ENCODE measurements at places on chromosomes 16 and 17.

GRCh38 chr16:83953796-83954576, 946 bp downstream of the OSGIN1 start:
- peak; percentile 15 for DNase-seq

GRCh38 chr16:73032541-73033270, 15.2 kb downstream of the ZFHX3 start:
- no peak for DNase-seq

- DNase-seq, result no peak
Observed at GRCh38 chr16:87416826-87417527, 24.8 kb downstream of the MAP1LC3B start.

DNA sequence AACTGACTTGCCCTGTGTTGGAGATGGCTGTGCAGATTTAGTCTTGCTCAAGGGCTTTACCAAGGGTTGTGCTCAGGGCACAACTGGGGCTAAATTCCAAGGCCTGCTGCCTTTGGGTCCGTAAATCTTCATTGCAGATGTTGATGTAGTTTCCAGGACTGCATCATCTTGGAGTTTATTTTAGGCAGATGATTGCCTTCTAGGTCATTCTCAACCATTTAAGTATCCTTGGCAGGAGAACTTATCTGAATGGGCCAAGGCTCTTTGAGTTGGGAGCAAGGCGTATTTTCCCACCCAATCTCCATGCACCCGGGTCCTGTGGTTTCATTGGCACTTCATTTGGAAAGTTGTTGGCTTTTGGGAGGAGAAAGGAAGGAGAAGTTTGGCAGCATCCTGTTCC, 200.3 kb downstream of the MSI2 start:
- no peak for DNase-seq

DNA sequence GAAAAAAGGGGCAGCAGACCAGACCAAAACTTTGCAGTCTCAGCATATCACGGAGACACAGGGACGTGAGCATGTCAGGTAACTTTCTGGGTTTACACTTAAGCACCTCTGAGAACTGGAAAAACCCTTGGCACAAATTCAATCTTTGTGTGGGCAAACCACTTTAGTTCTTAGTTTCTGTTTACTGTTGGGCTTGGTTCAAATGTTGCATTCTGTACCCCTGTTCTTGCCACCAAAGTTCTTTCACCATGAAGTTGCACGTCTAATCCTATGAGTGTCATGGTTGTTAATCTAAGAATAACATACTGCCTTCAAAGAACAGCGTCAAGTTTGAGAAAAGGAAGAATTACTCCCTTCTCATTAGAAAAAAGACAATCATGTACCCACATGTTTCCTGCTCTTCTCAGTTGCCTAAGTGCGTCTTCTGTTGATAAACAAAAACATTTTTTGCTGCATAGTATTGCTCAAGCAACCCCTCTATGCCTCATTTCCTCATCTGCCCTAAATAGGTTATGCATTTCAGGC, 11.6 kb downstream of the KRT33A start:
- no peak for DNase-seq

DNA sequence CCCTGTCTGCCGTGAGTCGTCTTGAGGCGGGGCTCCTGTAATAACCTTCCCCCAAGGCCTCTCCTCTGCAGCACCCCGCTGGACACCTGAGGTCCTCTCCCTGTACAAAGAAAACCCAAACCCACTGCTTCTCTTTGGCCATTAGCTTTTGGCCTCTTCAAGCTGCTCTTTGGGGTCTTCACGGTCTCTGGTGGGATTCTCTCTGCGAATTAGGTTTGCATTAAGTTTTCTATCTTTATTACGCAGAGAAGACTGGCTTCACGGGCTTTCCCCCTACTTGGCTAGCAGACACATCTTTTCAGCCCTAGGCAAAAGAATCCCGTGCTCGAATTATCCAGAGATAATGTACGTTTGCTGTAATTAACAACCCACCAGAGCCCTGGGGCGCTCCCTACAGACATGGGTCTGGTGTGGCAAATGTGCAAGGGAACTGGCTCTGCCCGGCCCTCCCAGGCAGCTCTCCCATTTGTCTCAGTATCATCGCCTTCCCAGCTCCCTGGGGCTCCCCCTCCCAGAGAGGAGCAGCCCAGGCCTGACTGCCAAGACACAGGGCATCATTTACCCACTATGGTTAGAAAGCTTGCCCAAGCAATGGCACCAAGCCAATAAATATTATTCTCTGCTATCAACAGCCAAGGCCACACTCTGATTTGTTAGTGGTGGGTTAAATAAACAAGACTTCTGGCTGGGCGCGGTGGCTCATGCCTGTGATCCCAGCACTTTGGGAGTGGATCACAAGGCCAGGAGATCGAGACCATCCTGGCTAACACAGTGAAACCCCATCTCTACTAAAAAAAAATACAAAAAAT, 24.7 kb upstream of the KLHDC4 start:
- no peak for DNase-seq

DNA sequence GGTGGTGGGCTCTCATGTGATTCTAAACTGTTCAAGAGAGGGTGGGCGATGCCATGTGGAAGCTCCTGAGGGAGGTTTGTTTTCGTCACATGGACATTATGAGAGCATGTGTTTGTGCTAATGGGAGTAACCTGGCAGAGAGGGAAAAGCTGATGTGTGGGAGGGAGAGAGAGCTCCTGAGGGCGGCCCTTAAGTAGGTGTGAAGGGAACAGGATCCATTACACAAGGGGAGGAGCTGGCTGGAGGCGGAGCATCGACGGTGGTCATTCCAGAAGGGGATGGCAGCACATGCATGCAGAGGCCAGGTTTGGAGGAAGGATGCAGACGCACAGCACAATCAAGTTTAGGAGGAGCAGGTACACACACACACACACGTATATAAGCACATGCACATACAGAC, 197.5 kb downstream of the RPTOR start:
- DNase-seq, result no peak

DNA sequence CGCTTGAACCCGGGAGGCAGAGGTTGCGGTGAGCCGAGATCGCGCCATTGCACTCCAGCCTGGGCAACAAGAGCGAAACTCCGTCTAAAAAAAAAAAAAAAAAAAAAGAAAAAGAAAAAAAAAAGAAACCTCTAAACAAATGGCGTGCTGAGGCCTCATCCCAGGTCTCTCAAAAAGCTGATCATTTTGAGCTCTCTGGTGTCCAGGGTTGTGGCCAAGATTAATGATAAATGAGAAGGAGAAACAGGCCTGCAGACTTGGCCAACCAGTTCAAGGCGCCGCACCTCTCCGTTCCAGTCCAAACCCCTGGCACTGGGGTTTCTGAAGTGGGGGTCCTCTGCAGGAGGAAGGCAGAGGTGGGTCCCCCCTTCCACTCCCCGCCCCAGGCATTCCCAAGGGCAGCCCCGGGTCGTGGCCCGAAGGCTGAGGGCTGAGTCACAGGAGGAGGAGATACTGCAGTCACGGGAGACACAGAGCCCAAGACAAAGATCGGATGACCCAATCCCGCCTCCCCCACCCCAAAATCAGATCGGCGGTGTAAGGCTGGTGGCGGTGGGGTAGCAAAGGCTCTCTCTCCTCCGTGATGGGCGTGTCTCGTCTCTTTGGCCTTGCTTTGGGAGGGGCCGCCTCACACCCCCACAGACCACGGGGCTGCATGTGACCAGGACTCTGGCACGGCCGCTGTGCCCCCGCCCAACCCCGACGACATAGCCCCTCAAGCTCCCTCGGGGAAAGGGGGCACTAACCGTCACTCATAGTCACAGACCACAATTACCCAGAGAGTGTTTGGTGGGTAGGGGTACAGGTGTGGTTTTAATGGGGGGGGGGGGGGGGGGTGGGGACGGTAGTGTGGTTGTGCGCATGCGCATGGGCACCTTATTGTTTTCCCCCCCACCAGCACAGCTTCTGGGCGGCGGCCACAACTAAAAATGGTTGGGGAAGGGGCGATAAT, 1.1 kb downstream of the VAT1 start:
- DNase-seq, result peak; percentile 49

GRCh38 chr17:33572615-33573014, 279.5 kb upstream of the ASIC2 start:
- DNase-seq, result no peak

DNA sequence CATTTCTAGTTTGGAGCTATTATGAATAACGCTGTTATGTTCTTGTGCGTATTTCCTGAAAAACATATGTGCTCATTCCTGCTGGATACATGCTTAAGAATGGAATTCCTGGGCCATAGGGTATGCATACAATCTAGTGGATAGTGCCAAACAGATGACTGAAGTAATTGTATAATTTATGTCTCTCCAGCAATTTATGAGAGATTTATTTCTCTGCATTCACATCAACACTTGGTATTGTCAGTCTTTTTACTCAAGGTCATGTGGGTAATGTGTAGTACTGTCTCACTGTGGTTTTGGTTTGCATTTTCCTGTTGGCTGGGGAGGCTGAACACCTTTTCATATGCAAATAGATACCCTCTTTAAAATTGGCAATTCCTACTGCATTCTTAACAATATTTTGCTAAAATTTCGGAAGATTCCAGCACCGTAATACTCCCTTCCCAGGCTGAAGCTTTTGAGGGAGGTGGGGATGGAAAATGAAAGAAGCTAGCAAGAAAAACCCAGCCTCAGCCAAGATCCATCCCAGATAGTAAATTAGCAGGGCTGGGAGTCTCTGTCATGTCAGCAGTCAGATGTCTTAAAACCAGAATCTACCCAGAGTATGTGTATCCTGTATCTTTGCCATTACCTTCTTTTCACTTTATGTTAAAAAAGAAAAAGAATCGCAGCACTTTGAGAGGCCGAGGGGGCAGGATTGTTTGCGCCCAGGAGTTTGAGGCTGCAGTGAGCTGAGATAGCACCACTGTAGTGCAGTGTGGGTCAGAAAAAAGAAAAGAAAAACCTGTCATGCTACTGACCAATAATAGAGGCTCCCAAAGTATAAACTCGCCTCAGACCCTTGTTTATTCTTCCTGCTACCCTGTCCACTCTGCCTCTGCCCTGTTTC, 204.9 kb downstream of the LGALS9B start:
- no peak for DNase-seq

GRCh38 chr17:72580321-72581127, 459.7 kb downstream of the SOX9 start:
- no peak for DNase-seq

DNA sequence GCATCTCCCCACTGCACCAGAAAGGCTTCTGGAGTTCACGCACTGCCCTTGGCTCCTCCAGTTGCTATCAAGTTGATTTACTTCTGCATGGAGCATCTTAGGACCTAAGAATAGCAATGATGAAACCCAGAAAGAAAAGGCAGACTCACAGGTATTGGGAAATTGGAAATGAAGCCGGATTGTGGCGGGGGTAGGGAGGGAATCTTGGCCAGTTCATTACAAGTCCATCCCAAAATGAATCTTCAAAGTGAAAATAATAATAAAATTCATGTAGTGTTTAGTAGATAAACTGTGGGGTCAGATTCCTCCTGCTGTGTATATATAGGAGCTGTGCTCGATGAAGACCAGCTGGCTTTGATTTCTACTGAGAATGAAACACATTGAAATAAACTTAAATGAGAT, 33.7 kb downstream of the TEKT3 start:
- DNase-seq, result no peak

- DNase-seq, result no peak
Observed at GRCh38 chr17:51120357-51120738, 320 bp downstream of the SPAG9 start.

GRCh38 chr16:68353366-68353765, 42.5 kb downstream of the PRMT7 start:
- DNase-seq, result no peak

GRCh38 chr16:67236563-67237395, 9.8 kb downstream of the TMEM208 start:
- DNase-seq, result no peak

DNA sequence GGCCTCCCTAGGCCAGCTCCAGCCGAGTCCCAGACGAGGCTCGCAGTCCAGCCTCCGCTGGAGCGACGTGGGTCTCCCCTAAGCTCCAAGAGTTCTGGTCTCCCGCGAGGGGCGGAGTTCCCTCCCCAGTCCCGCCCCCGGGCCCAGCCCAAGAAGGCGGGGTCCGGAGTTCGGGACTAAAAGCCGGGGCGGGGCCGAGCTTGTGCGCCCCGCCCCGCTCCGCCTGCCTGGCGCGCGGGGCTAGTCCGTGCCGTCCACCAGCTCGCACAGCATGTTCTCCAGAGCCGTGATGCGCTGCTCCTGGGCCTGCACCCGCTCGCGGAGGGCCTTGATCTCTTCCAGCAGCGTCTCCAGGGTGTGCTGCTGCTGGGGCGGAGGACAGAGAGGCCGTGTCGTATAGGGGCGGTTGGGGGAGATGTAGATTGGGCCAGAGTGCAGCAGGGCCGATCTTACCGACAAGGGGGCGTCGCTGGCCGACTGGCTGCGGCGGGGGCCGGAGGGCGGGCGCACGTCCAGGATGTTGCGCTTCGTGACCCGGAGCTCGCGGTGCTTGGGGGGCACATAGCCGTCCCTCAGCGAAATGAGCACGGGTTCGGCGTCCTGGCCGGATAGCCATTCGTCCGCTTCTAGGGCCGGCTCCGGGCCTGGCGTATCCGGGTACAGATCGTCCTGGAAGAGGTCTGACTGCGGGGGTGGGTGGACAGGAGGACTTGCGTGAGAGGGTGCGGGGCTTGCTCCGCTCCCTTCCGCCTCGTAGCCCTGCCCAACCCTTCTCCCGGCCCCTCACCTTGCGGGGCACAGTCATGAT, 7.0 kb downstream of the CORO6 start:
- DNase-seq, result no peak

- DNase-seq, result no peak
Observed at GRCh38 chr16:1322407-1322806, 11.0 kb upstream of the BAIAP3 start.

DNA sequence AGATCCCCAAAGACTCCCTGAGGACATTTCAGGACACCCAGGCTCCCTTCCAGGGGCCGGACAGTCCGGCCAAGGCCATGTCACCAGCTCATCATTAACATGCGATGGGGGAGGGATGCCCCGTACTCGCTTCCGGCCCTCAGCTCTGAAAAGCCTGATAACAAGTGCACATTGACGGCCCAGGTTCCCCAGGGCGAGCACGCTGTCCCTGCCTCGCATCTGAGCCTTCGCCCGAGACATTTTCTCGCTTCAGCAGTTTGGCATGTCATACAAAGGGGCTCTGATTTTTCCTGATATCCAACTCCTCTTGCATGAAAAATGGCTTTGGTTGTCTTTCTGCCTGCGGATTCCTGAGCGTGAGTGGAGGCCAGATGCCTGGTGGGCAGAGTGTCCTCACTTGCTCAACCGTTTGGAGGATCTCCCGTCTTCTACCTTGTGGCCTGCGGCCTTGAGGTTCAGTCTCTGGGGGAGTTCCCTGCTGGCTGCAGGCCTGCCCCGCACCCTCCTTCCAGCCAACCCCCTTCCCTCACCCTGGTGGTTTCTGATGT, 14.1 kb downstream of the CACNG4 start:
- no peak for DNase-seq

DNA sequence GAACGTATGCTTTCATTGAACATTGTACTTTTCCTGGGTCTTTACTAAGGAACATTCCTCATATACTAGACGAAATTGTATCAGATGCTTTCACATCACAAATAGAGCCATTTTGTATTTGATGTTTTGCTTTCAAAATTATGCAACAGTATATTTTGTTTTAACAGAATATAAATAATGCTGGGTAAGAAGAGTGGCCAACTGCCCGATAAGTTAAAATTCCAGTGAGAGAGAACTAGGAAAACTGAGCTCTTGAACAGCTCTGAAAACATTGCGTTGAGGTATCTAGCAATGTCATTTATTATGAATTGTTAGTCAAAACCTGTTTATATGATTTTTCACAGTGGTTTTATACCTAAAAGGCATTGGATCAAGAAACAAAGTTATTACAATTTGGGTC, 50.8 kb downstream of the USP10 start:
- DNase-seq, result no peak

- DNase-seq, result peak; percentile 63
Observed at GRCh38 chr17:5373112-5373511, 46.4 kb downstream of the NUP88 start.
